CD14-positive monocyte (primary cell): ENCODE measurements at places on chromosomes 16 and 17.
A peak's percentile ranks its signal among the peaks of the same experiment; 100 is the strongest.

DNA sequence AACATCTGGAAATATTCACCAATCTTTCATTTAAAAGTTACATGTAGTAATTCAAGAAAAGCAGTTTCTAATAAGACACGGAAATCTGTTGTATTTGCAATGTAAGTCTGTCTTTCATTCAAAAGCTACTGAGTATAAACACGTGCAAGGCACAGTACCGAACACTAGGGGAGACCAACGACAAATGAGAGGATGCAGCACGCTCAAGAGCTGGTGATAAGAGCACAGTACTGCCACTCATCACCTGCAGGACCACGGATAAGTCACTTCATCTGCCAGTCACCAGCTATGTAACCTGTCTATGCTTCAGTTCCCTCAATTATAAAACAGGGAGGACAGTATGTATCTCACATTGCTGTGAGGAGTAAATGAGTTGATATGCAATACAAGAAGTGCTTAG, 67.1 kb downstream of the CLEC18A start:
- DNase-seq = no peak

DNA sequence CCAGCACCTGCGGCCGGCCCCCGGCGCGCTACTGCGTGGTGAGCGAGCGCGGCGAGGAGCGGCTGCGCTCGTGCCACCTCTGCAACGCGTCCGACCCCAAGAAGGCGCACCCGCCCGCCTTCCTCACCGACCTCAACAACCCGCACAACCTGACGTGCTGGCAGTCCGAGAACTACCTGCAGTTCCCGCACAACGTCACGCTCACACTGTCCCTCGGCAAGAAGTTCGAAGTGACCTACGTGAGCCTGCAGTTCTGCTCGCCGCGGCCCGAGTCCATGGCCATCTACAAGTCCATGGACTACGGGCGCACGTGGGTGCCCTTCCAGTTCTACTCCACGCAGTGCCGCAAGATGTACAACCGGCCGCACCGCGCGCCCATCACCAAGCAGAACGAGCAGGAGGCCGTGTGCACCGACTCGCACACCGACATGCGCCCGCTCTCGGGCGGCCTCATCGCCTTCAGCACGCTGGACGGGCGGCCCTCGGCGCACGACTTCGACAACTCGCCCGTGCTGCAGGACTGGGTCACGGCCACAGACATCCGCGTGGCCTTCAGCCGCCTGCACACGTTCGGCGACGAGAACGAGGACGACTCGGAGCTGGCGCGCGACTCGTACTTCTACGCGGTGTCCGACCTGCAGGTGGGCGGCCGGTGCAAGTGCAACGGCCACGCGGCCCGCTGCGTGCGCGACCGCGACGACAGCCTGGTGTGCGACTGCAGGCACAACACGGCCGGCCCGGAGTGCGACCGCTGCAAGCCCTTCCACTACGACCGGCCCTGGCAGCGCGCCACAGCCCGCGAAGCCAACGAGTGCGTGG, 1.5 kb downstream of the NTN1 start:
- DNase-seq = peak; percentile 12

DNA sequence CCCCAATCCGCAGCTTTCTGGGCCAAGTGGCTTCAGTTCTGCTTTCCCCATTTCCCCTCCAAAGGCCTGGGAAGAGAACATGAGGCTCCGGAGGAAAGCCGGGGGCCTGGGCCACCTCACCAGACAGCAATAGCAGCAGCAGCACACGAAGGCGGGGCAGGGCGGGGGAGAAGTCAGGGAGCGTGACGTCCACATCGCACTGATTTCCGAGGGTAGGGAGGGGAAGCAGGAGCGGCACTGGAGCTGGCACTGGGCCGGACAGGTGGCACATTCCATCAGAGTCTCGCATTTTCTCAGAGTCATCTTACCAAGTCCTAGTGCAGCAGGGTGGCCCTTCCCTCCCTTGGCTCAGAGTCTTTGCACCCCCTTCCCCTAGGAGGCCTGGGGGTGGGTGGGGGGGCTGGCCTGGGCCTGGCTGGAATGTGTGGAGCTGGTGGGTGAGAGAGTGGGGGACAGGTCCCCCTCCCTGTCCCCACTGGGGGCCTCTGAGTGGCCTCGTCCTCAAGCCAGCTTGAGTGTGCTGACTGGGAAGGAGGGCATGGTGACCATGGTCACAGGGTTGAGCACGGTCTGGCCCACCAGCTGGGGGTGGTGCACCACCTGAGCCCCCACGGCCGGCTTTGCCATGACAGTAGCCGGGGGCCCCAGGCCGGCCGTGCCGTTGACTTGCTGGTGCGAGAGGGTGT, 14.3 kb downstream of the MNT start:
- no peak for DNase-seq

DNA sequence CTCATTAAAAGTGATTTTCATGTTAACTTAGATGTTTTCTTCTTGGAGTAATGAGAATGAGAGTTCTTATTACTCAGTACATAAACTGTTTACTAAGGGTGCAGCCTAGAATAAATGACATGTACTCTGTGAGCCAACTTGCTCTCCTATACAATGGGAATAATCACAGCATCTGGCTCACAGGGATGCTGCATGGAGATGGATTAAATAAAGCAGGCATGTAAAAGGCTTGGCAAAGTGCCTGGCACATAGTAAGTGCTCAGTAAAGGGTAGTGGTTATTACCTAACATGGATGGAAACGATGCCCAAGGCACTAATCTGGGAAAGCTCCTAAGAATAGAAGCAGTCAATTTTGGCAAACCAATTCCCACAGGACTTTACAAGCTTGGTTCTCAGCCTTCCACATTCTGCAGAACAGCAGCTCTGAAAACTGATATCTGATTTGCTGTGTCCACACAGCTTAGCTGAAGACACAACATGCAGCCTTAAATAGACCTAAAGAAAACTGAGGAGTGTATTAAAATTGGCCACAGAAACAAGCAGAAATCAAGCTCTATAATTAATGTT, 176.1 kb downstream of the ABCC12 start:
- DNase-seq = no peak

DNA sequence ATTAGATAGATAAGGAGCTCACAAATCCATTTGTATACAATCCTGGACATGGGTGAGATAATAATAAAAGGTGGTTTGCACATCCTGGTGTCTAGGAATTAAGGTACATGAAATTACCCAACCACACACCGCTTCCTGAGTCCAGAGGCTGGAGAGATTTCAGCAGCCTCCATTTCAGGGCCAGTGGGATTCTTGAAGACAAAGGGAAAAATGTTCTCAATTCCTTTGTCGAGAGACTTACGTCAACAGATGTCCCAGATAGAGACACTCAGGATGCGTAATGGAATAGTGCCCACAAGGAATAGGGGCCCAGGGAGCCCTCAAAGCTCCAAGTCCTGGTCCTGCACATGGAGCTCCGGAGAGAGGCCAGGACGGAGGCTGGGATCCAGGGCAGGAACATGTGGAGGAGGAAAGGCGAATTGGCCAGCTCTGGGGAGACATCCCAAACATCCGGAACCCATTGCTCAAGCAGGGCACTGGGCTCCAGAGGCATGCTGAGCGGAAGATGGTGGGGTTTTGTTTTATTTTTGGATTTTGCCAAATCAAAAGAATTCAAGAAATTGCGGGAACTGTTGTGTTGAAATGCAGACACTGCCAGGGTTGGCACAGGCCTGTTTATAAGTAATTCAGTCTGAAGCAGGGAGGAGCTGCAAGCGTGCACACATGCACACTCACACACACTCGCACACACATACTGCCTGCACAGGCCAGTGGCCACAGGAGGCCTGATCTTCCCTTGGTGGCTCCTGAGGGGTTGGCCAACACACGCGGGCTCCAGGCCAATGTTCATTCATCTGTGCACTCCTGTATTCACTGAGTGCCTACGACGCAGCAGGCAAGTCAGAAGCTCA, 97.2 kb downstream of the NOG start:
- DNase-seq = no peak

- DNase-seq = no peak
Measured at GRCh38 chr16:27436065-27436464, 34.1 kb downstream of the IL21R start.

DNA sequence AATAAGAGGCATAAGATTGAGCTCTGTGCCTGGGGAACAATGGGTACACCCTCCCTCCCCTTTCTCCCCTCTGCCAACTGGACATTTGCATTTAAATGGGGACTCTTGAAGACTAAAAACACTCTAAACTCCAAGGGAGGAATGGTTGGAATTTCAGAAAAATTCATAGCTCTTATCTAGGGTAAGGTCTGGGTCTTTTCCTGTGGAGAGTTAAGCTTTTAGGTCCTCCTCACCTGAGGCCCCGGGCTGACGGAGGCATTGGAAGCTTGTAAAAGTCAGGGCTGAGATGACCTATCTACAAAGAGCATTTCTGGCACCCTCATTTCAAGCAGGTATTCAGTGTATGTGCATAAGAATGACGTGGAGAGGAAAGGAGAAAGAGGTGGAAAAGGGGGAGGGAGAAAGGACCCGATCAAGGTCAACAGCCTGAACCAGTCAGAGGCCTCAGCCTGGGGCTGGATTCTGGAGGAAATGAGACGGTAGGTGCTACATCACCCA, 78.0 kb downstream of the RAP1GAP2 start:
- no peak for DNase-seq

- DNase-seq = no peak
Measured at GRCh38 chr17:72219824-72220493, 99.1 kb downstream of the SOX9 start.

- no peak for DNase-seq
Measured at GRCh38 chr17:10612957-10613744, 44.0 kb downstream of the MYH3 start.

GRCh38 chr17:57372156-57372555, 115.8 kb downstream of the MSI2 start:
- no peak for DNase-seq

DNA sequence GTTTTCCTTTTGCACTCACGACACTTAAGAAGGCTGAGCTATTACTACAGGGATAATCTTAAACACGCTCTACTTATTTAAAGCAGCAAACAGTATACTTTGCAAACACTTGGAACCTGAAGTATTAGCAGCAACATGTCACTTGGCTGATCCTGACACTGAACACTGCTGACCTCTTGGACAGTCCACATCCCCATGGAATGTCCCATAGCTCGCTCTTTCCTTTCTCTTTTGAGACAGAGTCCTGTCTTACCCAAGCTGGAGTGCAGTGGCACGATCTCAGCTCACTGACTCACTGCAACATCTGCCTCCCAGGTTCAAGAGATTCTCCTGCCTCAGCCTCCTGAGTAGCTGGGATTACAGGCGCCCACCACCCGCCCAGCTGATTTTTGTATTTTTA, 26.4 kb downstream of the SMYD4 start:
- DNase-seq = no peak

DNA sequence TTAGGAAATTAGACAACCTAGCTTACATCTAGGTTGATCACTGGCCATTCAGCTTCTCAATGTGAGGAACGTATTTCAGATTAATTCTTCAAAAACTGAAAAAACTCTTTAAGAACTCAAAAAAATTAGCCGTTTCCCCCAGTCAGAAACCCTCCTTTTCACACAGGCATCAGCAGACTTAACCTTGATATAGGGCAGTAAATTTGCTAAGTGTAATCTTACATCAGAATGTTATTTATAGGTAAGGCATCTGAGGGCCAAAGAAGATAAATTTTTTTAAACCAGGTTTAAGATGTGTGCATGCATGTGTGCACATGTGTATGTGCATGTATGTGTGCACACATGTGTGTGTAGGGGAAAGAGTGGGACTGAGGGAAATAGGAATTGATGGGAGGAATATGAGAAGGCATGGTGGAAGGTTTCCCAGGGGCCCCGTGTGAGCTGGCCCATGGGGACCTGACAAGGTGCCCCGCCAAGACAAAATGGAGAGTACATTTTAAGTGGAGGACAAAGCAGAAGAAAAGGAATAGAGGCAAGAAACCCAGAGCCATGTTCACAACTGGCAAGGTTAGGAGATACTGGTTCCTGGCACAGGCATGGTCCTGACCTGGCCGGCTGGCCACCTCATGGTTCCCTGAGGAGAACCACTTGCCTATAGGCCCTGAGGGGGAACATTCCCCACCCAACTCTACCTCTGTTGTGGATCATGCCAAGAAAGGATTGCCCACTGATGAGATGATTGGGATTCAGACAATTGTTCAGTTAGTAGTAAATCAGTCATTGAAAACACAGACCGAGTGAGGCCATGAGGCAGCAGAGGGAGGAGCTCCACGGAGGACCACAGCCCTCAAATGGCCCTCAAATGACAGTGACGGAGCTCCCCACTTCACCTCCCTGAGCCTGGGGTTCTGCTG, 33.0 kb downstream of the TEX2 start:
- DNase-seq = no peak

GRCh38 chr16:56738221-56738620, 8.3 kb downstream of the NUP93 start:
- no peak for DNase-seq

DNA sequence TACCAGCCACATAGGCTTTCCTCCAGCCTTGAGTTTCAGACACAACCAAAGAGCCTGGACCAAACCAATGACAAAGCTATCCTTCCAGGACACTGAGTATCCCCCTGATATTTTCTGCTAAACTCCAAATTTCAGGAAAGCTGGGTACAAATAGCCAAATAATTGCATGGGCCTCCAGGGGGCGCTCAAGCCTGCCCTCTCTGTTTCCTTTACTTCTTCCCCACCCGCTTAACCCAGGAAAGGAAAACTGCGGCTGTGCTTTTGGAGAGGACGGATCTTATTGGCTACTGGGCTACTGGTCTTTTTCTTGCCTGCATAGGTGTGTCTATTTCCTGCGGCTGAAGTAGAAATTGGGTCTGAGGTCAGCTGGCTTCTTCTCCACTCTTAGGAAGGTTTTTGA, 30.1 kb downstream of the GNGT2 start:
- DNase-seq = peak; percentile 74

DNA sequence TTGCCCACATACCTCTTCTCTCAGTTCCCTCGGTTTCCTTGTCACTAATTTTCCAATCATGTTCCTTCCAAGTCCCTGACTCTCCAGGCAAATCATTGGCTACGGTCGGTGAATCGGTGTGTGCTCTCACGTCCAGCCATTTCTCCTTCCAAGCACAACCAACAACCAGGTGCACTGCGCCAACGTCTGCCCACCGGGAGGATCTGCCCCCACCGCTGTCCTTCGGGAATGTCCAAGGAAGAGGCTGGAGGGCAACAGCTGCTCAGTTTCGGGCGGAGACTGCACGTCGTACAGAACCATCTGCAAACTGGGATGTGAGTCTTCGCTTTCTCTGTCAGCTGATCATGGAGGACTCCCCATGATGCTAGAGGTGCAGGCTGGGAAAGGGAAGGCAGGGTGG, 8.4 kb upstream of the NXN start:
- no peak for DNase-seq

GRCh38 chr16:14427371-14427948, 202.6 kb downstream of the PARN start:
- no peak for DNase-seq

DNA sequence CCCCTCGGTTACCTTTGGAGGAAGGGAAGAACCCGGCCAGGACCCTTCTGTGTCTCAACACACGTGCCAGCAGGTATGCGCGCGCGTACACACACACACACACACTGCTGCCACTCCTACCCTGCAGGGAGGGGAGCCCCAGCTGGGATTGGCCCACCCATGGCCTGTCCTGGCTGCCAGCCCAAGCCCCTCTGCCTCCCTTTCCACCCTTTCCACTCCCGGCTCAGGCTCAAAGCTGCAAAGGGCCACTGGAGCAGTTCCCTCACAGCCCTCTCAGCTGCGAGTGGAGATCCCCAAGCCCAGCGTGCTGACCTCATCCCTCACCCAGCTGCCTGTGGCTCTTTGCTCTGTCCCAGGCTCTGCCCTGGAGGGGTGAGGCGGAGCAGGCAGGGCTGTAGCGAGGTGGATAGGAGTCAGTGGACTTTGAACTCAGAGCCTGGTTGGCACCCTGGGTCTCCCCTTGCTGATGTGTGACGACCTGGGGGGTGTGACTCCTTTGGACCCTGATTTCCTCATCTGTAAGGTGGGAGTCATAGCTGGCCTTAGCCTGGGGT, 14.5 kb downstream of the KIF19 start:
- no peak for DNase-seq

GRCh38 chr16:51868631-51869030, 678.3 kb downstream of the TOX3 start:
- no peak for DNase-seq
